Bronchial smooth muscle cell (primary cell): ENCODE measurements at places on chromosomes 7 and 10. TPM values are rescaled to one million over a fixed set of nuclear protein-coding genes. Genes with fewer than 3 reads are reported as not detected.

SFRP4 gene
- 0.32 and 1.5 TPM in 2 replicates for total RNA-seq

VAX1 gene
- total RNA-seq: not detected in 2 replicates

MAGI2 gene
- 8.8 and 12.8 TPM in 2 replicates for total RNA-seq

ZPBP gene
- total RNA-seq: not detected in 2 replicates

CALML3 gene
- not detected in 2 replicates for total RNA-seq

FXYD4 gene
- total RNA-seq: not detected in 2 replicates

OR2A12 gene
- total RNA-seq: not detected in 2 replicates

C10orf90 gene
- total RNA-seq: not detected in 2 replicates

VWDE gene
- total RNA-seq: under 0.01 and 0.16 TPM in 2 replicates

SUGCT gene
- total RNA-seq: 18.8 and 21.0 TPM in 2 replicates

FEZF1 gene
- not detected in 2 replicates for total RNA-seq

SPOCK2 gene
- total RNA-seq: 0.95 and 2.0 TPM in 2 replicates

LAMB4 gene
- under 0.01 TPM in 2 replicates for total RNA-seq

TRPV5 gene
- not detected in 2 replicates for total RNA-seq

PWWP2B gene
- total RNA-seq: 6.5 and 9.6 TPM in 2 replicates

CPA2 gene
- total RNA-seq: under 0.01 TPM in 1 of 2 replicates, not detected in the other

UCN3 gene
- not detected in 2 replicates for total RNA-seq

GRM3 gene
- not detected in 2 replicates for total RNA-seq

PGAM2 gene
- total RNA-seq: 0.09 and 0.63 TPM in 2 replicates

TAS2R41 gene
- total RNA-seq: not detected in 2 replicates

CALN1 gene
- not detected in 2 replicates for total RNA-seq

CFTR gene
- total RNA-seq: not detected in 2 replicates

CACNB2 gene
- total RNA-seq: 1.2 and 1.3 TPM in 2 replicates

MRLN gene
- total RNA-seq: not detected in 2 replicates

FRAT1 gene
- 2.2 and 2.4 TPM in 2 replicates for total RNA-seq

FANK1 gene
- 6.0 and 8.5 TPM in 2 replicates for total RNA-seq

BLNK gene
- total RNA-seq: 0.09 and 0.16 TPM in 2 replicates

NDUFB2 gene
- 97.5 and 169 TPM in 2 replicates for total RNA-seq

TSPAN12 gene
- total RNA-seq: 2.0 and 3.9 TPM in 2 replicates

SPDYE5 gene
- total RNA-seq: not detected in 2 replicates
